ENCODE measurements at places on chromosomes 7 and 10.

GRCh38 chr10:33661580-33662336 lies 327.3 kb upstream of the NRP1 start:
- DNase-seq, result no peak

- DNase-seq, result no peak
These were observed 180.2 kb downstream of the ADARB2 start for GRCh38 chr10:1557081-1557480.

GRCh38 chr7:157238087-157238486 lies 98.7 kb upstream of the DNAJB6 start:
- DNase-seq, result no peak

- DNase-seq, result no peak
These were observed 33.8 kb downstream of the STK32C start for GRCh38 chr10:132273966-132274365.

GRCh38 chr10:74898201-74898976 lies 72.0 kb downstream of the KAT6B start:
- peak; percentile 35 for DNase-seq

DNA sequence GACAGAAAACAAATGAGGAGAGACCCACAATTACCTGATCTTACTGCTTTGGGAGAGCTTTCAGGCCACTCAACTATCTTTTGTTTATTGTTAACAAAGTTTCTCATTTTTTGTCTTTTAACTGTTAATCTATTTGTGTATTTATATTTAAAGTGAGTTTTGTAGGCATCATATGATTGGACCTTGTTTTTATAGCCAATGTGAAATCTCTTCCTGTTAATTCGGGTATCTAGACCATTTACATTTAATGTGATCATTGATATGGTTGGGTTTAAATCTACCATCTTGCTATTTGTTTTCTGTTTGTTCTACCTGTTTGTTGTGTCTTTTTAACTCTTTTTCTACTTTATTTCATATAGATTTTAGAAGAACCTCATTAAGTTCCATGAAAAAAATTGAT lies 12.5 kb downstream of the OPALIN start:
- no peak for DNase-seq

DNA sequence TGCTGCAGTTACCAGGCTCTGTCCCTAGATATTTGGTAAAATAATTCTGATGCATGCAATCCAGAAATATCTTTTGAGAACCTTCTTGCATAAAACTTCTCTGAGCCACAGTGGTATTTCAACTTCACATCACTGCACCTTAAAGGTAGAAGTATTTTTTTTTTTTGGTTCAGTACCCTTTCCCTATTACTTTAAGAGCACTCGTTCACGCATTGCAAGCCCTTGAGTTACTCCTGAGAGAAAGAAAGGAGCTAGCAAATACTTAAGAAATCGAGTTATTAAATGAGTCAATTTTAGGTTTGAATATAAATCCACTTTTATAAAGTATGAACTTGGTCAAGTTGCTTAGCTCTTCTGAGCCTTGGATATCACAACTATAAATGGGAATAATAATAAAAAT lies 607.1 kb upstream of the LRRTM3 start:
- DNase-seq, result no peak

DNA sequence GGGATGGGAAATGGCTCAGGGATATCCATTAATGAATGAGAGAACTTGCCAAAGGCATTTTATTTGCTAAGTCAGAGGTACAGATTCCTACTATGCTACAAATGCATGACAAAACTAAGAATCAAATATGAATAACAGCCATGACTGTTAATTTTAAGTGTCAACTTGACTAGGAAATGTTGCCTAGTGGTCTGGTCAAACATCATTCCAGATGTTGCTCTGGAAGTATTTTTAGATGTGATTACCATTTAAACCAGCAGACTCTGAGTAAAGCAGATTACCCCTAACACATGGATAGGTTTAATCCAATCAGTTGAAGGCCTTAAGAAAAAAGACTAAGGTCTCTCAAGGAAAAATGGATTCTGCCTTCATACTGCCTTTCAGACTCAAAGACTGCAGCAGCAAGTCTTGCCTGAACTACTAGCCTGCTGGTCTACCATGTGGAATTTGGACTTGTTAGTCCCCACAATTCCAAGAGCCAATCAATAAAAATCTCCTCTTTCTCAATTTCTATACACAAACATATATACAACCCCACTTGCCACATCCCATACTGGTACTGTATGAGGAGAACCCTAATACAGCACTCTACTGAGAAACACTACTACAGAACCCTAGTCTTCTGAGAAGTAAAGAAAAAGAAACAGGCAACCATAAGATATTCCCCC lies 119.1 kb downstream of the NRBF2 start:
- DNase-seq, result no peak

GRCh38 chr10:22544325-22545068 lies 169.9 kb downstream of the PIP4K2A start:
- no peak for DNase-seq

GRCh38 chr7:105003275-105003674 lies 10.7 kb upstream of the KMT2E start:
- no peak for DNase-seq

DNA sequence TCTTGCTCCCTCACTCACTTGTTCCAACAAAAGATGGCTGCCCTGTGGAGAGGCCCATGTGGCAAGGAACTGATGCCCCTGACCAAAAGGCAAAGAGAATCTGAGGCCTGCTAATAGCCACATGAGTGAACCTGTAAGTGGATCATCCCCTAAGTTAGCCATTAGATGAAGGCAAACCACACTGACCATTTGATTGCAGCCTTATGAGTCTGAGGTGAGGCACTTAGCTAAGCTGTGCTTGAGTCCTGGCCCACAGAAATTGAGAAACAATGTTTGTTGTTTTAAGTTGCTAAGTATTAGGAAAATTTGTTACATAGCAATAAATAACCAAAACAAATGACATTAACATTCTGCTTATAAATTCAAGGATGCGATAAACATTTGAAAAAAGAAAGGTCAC lies 100.1 kb upstream of the BET1 start:
- DNase-seq, result no peak

DNA sequence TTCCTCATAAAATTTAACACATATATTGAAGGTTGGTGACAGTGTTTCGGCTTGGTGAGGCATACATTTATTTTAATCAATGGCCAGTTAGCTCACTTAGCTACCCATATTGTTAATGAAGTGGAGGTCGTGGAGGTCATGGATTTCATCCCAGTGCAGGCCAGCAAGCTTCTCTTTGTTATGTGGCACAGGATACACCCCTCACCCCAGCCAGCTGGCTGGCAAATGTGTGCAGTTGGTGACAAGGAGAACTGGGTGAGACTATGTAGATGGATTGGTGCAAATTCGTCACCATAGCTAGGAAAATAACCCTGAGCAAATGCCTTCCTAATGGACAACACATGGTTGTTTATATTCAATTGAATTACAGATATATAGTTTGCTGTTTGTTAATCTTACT lies 50.5 kb upstream of the FOXP2 start:
- no peak for DNase-seq

- no peak for DNase-seq
These were observed 6.0 kb downstream of the SKIDA1 start for GRCh38 chr10:21519397-21519933.

DNA sequence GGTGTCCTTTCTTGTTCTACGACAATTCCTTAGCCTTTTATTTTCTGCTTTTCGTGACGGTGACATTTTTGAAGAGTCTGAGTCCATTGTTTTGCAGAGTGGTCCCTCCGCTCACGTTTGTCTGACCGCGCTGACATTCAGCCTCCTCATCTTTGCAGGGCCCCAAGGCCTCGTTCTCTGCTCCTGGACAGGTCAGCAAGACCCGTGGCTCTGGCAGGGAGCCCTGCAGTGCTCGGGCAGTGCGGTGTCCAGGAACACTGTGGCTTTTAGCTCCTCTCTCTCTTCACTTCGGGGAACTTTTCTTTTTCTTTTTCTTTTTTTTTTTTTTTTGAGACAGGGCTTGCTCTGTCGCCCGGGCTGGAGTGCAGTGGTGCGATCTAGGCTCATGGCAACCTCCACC lies 142.5 kb downstream of the DNAJB6 start:
- no peak for DNase-seq

- no peak for DNase-seq
These were observed 630.1 kb downstream of the PARD3 start for GRCh38 chr10:34184939-34185386.

GRCh38 chr10:132974249-132974796 lies 32.0 kb upstream of the CFAP46 start:
- DNase-seq, result no peak

DNA sequence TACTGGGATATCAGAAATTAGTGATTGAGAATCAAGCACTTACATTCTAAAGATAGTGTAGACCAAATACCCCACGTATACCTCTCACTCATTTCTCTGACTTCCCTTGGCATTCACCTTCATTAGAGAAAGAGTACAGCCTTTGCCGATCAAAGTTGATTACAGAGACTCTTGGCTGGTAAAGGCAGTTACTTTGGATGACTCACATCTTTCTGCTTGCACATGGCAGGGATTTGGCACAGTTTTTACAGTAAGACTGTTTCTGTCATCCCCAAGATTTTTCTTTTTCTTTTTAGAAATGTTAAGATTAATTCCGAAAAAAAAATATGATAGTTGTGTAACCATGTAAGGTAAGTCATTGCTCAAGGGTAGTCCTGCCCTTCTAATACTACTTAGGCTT lies 143.0 kb downstream of the TSPAN12 start:
- DNase-seq, result no peak

DNA sequence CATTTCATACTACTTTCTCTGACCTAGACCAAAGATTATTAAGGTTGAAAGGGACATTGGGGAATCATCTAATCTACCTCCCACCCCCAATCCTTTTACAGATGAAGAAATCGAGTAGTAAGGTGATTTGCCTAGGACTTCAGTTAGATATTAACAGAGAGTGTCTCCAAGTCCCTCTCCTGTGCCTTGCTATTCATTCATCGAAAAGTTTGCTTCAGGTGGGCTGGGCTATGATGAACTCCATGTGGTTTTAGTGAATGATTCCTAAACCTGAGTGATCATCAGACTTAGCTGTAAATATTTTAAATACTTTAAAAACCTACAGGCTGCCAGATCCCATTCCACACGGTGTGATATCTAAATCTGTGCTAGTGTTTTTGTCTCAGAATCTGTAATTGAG lies 259.4 kb upstream of the SORCS1 start:
- no peak for DNase-seq

DNA sequence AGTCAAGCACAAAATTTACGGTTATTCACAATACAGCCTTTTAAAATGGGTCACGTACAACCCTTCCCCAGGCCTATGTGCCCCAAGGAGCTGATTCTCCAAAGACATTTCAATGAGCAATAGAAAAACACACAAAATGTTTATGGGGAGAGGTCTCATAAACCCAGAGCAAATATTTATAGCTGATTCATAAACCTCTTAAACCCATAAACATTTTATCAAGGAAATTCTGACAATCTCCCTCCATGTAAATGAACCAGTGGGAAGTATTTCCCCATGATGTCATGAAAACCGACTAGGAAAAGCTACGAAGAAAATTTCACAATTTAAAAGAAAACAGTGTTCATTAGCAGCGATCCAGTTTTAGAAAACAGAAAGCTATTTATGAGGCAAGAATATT lies 36.0 kb downstream of the SFMBT2 start:
- DNase-seq, result no peak

- peak; percentile 59 for DNase-seq
These were observed 11.7 kb downstream of the PLAC9 start for GRCh38 chr10:80144067-80144695.

GRCh38 chr7:127751062-127751461 lies 99.1 kb downstream of the SND1 start:
- DNase-seq, result no peak

DNA sequence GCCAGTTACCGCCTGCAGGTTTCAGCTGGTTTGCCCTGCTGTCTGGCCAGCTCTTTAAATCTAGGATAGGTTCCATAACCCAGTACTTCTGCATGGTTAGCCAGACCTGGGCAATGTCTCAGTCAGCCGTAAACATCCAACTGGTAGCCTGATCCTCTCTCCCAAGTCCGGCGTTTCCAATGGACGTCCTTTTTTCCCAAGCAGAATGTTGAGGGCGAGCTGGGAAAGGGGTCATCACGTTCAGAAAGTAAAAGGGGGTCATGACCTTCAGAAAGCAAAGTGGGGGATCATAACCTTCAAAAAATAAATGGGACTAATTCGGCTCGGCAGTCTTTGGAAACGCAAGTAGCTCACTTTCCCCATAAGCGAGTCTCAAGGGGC lies 430 bp downstream of the PON3 start:
- DNase-seq, result no peak

- DNase-seq, result peak; percentile 51
These were observed 3.5 kb downstream of the NRF1 start for GRCh38 chr7:129615018-129615417.

DNA sequence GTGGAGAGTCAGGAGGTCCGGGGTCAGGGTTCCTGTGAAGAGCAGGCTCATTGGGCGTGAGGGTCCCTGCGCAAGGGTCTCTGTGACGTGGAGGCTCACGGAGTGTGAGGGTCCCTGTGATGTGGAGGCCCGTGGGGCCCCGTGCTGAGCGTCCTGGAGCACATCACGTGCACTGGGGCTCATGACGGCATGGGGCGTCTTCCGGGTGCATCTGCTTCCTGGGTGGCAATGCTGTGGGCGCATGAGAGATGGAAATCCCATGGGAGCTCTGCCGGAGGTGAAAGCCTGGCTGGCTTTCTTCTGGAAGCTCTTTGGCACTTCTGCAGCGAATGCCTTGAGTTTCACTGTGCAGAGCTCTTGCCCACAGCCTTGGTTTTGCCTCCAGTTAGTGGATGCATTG lies 71.4 kb downstream of the WDR37 start:
- DNase-seq, result no peak

GRCh38 chr10:72688208-72688651 lies 3.7 kb upstream of the MCU start:
- DNase-seq, result no peak

DNA sequence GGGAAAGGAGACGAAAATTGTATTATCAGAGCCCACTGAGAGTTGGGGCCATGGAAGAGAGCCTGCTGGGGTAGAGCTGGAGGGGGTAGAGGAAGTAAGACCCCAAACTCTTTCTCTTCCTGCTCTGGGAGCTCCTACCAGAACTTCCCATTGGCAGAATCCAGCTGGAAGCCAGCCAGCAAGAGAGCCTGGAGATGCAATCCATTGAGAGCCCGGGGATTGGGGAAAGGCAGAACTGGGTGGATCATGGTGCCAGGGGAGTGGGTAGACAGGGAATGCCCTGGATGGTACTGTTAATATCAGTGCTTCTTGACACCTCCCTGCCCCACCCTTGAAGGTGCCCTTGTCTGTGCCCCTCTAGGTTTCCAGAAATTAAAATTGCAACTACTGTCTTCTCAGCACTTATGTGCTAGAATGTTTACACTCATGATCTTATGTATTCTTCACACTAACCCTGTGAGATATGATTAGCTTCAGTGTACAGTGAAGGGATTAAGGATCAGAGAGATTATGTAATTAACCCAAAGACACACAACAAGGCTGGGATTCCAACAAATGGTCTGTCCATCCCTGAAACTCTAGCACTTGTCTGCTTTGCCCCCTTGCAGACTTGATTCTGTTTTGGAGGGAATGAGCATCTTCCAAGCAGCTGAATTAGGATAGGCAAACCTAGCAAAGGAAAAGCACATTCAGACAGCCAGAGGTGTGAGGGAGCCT lies 154.1 kb downstream of the C10orf105 start:
- DNase-seq, result no peak
